Epithelial cell of alveolus of lung (primary cell): ENCODE measurements at places on chromosomes 1 and 21. TPM values are rescaled to one million over a fixed set of nuclear protein-coding genes. Genes with fewer than 3 reads are reported as not detected.

CNIH3 gene
- 3.8 and 7.6 TPM in 2 replicates for total RNA-seq

TAS1R3 gene
- under 0.01 and 0.26 TPM in 2 replicates for total RNA-seq

CD1D gene
- total RNA-seq: 7.8 and 17.6 TPM in 2 replicates

BTBD8 gene
- 3.9 and 4.9 TPM in 2 replicates for total RNA-seq

KRTAP19-3 gene
- total RNA-seq: not detected in 2 replicates

ATXN7L2 gene
- total RNA-seq: 4.7 and 6.5 TPM in 2 replicates

UQCRH gene
- 453 and 735 TPM in 2 replicates for total RNA-seq

NHLH1 gene
- total RNA-seq: not detected in 2 replicates

C1orf115 gene
- 1.7 and 5.2 TPM in 2 replicates for total RNA-seq

FAM72C gene
- 0.72 and 2.1 TPM in 2 replicates for total RNA-seq

VPS45 gene
- 16.9 and 25.2 TPM in 2 replicates for total RNA-seq

FCRL4 gene
- not detected in 2 replicates for total RNA-seq

SLC6A17 gene
- total RNA-seq: 0.13 TPM in 1 of 2 replicates, not detected in the other

KCNQ4 gene
- total RNA-seq: 0.08 TPM in 1 of 2 replicates, not detected in the other

CXADR gene
- 7.1 and 9.6 TPM in 2 replicates for total RNA-seq

MTARC1 gene
- 1.2 and 4.6 TPM in 2 replicates for total RNA-seq

DCST1 gene
- total RNA-seq: not detected in 2 replicates

DPT gene
- 0.24 and 0.78 TPM in 2 replicates for total RNA-seq

TAF5L gene
- total RNA-seq: 9.5 and 12.8 TPM in 2 replicates

SPRR1B gene
- not detected in 2 replicates for total RNA-seq

SDHC gene
- 27.5 and 52.1 TPM in 2 replicates for total RNA-seq

HMGCS2 gene
- not detected in 2 replicates for total RNA-seq

KCNK1 gene
- total RNA-seq: 2.2 and 5.5 TPM in 2 replicates

RBM11 gene
- 0.52 TPM in 1 of 2 replicates, not detected in the other for total RNA-seq

HUNK gene
- not detected in 2 replicates for total RNA-seq

OR6K3 gene
- total RNA-seq: not detected in 2 replicates

LCE6A gene
- total RNA-seq: not detected in 2 replicates

OR2T11 gene
- total RNA-seq: not detected in 2 replicates
